Retinal pigment epithelial cell (primary cell): ENCODE measurements at places on chromosomes 7 and 10.

- no peak for DNase-seq
Measured at GRCh38 chr7:73769481-73770001, 529 bp downstream of the CLDN3 start.

- DNase-seq = no peak
Measured at GRCh38 chr10:36676321-36676720, 449.1 kb upstream of the ANKRD30A start.

DNA sequence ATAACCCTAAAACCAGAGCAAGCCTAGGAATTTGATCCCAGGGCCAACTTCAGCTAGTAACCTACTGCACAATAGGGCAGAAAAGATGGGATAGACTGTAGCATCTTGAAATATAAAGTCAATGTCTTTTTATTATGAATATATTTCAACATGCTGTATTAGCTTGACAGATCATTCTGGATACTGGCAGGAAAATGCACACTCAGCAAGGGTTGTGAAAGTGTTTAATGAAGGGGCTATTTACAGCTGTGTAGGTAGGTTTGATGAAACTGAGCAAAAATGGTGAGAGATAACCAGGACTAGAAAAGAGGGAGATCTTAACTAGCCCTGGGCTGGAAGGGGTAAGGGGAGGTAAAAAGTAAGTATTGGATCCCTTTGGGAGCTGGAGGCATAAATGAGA is 156.2 kb downstream of the RAPGEF5 start:
- DNase-seq = no peak

- peak; percentile 80 for DNase-seq
Measured at GRCh38 chr10:110918269-110918642, 724 bp downstream of the BBIP1 start.

DNA sequence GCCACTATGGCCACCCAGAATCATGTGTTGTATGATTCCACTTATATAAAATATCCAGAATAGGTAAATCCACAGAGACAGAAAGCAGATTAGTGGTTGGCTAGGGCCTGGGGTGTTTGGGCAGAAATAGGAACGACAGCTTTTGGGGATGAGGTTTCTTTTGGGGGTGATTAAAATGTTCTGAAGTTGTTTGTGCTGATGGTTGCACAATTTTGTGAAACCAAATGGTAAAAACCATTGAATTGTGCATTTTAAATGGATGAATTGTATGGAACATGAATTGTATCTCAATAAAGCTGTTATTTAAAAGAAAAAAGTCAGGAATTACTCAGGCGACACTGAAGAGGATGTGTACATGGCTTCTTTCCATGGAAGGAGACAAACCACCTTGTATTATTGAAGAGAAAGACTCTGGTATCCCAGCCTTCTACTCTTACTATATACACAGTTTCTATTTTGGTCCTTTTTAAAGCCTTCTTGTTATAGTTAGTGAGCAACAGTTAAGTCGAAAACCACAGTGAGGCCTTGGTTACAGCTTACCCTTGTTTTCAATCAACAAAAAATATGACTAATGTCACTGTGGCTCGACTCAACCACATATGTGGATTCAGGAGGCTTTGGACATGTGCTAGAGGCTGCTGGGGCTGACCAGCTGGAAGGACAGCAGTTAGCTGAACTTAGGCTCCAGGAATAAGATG is 57.1 kb upstream of the KMT2E start:
- peak; percentile 50 for DNase-seq

DNA sequence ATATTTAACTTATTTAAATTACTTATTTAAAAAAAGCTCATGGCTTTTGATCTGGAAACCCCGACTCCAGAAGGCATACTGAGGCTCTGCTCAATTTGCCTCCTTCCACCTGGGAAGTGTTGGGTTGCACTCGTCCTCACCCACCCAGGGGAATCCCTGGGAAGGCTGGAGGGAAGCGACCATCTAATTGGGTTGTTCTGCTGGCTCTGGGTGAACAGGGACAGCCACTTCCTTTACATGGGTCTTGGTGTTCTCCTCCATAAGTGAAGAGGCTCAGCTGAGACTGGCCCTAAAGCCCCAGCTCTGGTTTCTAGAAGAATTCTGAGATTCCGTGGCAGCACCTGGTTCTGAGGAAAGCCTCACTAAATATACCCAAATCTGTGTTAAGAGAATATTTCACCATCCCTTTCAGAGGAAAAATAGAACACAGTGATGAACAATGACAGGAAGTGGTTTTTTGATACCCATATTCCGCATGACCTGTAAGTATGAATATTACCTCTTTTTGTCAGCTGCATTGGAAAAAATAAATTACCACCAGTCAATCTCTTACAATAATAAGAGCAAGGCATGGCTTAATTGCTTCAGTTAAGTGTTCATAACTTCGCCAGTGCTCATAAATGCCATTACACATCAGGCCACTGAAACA is 131.1 kb upstream of the SHH start:
- DNase-seq = no peak

GRCh38 chr7:118312966-118313365 is 88.5 kb downstream of the ANKRD7 start:
- DNase-seq = no peak

DNA sequence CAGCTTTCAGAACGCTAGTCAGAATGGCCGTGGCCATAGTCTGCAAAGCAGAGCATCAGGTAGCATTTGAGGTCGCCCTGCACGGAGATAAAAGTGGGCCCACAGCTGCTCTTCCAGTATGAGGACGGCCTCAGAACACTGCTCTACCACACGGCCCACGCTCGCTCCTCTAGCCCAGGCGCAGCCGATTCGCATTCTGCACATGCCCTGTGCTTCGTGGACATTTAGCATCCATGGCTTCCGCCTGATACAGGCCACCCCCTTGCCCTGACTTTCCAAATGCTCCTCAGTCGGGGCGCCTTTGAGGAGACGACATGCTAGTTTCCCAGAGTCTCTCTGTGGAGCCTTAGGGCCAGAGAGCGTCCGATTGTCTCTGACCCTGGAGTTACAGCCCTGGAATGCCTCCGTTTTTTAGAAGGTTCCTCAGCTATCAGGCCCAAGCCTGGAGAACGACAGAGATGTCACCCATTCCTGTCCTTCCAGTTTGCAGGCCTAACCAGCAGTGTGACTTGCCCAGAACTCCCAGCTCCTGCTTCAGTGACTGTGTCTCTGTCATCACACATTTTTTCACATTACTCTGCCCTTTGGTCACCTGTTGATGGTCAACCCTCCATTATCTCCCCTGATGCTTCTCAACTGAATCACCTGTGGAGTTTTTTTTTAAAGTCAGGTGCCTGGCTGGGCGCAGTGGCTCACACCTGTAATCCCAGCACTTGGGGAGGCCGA is 14.3 kb downstream of the STRA8 start:
- DNase-seq = no peak

DNA sequence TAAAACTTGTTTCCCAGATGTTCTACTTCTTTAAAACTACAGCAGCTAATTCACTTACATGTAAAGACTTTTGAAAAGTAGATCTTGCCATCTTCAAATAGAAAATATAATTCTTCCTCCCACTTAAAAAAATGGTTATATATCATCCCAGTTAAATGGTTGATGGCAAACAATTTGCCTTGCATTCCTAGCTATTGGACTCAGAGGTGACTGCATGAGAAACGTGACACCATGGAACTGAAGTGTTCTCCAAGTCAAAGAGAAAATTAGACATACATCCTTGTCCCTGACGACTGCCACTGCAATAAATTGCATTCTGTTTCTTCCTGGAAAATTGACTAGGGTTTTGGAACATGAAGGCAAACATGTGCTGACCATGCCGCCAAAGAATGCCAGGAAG is 95.0 kb upstream of the POM121L12 start:
- DNase-seq = no peak

GRCh38 chr7:127644484-127644883 is 7.5 kb upstream of the SND1 start:
- no peak for DNase-seq

GRCh38 chr7:143954135-143954534 is 509 bp upstream of the OR2F1 start:
- no peak for DNase-seq

- no peak for DNase-seq
Measured at GRCh38 chr7:148877517-148877916, 6.6 kb downstream of the EZH2 start.

GRCh38 chr7:17586711-17587110 is 288.3 kb downstream of the AHR start:
- DNase-seq = no peak

DNA sequence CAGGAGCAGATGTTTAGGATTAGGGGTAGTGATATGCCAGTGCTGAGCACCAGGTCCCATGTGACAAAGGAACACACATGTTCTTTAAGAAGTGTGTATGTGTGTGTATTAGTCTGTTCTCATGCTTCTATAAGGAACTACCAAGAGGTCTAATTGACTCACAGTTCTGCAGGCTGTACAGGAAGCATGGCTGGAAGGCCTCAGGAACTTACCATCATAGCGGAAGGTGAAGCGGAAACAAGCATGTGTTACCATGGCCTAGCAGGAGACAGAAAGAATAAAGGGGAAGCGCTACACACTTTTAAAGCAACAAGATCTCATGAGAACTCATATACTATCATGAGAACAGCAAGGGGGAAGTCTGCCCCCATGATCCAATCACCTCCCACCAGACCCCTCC is 22.8 kb upstream of the PDZD8 start:
- DNase-seq = no peak

GRCh38 chr7:149060156-149060555 is 30.4 kb downstream of the ZNF786 start:
- no peak for DNase-seq

DNA sequence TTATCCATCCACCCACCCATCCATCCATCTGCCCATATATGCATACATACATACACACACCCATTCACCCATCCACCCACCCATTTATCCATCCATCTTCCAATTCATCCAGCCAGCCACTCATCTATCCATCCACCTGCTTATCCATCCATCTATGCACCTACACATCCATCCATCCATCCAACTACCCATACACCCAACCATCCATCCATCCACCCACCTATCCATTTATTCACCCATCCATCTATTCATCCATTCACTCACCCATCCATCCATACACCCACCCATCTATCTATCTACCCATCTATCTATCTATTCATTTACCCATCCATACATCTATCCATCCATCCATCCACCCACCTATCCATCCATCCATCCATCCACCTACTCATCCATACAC is 17.3 kb downstream of the TMEM72 start:
- no peak for DNase-seq

- no peak for DNase-seq
Measured at GRCh38 chr10:51649064-51649463, 50.3 kb downstream of the CSTF2T start.

DNA sequence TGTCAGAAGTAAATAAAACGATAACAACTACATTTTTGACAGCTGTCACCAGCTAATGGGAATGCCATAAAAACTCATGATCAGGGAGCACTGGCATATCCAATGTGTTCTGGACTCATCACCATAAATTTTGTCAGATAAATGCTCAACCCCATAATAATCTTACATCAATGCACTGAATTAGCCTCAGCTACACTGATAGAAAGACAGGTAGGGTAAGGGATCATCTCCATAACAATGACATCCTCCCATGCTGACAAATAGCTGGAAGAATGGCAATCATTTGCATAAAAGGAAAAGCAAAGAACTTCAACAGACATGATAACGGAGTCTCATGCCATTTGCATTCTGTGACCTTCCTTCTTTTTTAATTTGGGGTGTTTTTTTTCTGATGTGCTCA is 352.8 kb upstream of the PFKP start:
- DNase-seq = no peak

DNA sequence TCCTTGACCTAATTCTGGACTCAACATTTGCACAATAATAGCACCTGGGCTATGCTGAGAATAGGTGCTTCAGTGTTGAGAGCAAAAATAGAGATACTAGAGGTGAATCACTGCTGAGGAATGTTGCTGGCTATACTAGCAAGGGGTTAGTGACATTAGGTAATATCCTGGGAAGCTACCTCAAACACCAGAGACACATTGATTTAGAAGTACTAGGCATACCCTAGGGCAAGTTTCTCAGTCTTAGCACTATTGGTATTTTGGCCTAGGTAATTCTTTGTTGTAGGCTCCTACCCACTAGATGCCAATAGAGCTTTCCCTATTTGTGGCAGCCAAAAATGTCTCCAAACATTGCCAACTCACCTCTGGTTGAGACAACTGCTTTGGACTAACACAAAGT is 484.0 kb upstream of the MBL2 start:
- DNase-seq = no peak

DNA sequence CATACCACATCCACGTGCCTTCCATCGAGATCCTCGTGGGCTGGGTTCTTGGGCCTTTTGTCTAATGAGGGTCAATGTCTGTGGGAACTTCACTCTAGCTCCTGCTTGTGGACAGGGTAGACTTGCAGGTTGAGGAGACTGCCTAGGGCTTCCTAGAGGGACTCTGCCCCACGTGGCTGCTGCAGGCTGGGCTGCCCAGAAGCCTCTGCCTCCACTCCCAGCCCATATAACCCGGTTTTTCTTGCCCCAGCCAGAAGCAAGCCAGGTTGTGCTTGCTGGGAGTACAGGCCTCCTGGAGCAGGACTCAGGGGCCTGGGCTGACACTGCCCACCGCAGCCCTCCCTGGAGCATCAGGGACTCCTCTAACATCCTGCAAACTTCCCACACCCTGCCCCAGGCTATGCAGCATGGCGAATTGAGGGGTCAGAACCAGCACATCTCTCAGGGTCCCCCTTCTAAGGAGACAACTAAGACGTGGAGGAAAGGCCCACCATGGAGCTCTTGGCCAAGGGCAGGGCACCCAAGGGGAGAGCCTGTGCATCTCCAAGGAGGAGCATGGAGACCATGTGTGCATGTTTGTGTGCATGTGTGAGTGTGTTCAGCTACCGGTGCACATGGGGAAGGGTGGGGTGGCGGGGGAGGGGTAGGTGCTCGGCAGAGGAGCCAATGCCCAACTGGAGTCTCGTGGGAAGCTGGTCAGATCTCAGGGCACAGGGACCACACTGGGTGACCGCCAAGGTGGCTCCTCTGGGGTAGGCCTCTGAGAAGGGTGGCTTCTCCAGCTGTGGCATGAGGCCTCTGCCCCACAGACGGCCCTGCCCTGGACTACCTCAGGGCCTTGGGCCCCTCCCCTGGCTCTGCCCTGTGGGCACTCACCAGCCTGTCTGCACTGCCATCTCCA is 62.6 kb downstream of the RASGEF1A start:
- no peak for DNase-seq

GRCh38 chr10:102758240-102758932 is 14.6 kb downstream of the WBP1L start:
- no peak for DNase-seq

DNA sequence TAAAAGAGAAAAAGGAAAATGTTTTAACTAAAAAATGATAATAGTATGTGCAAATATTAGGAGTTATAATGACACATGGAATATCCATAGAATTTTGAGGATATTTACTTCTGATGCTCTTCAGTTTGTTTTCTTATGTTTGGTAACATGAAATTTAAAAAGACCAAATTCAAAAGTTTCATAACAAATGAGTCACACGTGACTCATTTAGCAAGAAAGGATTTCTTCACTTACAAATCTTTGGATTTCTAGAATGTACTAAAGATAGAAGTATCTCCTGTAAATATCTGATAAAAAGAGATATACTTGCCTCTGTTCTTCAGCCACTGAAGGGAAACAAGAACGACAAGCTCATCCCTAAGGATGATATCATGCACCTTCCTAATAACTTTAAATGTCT is 774.5 kb upstream of the LRRTM3 start:
- DNase-seq = no peak
